ENCODE measurements at places on chromosomes 6 and 20.

DNA sequence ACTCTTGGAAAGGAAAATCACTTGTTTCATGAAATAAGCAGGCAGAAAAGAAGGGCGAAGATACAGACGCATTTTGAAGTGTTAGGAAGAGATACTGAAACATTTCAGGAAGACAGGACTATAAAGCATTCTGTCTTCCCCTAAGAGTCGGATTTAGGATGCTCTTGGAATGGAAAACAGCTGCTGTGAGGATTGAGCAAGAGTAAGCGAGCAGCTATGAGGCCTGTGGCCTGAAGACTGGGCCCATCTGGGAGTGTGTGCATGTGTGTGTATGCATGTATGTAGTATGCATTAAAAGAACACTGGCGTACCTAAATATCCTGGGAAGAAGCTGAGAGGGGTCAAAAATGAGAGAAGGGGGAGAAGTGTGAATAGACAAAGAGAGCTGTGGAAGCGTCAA is 83.6 kb downstream of the SIM1 start:
- no peak for DNase-seq

GRCh38 chr20:46324379-46324778 is 16.1 kb upstream of the CDH22 start:
- no peak for DNase-seq

DNA sequence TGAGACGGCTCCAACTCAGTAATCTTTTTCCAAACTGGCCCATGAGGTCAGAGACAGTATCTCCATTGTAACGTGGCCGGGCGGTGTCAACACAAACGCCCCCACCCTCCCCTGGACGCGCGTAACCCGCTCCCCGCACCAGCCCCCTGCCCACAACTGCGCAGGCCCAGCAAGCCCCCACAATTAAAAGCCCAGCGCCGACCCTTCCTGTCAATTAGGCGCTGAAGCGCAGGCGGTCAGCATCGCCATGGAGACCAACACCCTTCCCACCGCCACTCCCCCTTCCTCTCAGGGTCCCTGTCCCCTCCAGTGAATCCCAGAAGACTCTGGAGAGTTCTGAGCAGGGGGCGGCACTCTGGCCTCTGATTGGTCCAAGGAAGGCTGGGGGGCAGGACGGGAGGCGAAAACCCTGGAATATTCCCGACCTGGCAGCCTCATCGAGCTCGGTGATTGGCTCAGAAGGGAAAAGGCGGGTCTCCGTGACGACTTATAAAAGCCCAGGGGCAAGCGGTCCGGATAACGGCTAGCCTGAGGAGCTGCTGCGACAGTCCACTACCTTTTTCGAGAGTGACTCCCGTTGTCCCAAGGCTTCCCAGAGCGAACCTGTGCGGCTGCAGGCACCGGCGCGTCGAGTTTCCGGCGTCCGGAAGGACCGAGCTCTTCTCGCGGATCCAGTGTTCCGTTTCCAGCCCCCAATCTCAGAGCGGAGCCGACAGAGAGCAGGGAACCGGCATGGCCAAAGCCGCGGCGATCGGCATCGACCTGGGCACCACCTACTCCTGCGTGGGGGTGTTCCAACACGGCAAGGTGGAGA is at the start of the genes HSPA1A and HSPA1L:
Gene HSPA1A (plus strand): TSS at position 519 of the 814 bp plus-strand sequence. CDS start 214 bp downstream, at position 733.
Gene HSPA1L (minus strand): TSS at position 259 of the 814 bp plus-strand sequence. CDS start 3,311 bp downstream, outside the sequence.
- DNase-seq = peak; percentile 82

DNA sequence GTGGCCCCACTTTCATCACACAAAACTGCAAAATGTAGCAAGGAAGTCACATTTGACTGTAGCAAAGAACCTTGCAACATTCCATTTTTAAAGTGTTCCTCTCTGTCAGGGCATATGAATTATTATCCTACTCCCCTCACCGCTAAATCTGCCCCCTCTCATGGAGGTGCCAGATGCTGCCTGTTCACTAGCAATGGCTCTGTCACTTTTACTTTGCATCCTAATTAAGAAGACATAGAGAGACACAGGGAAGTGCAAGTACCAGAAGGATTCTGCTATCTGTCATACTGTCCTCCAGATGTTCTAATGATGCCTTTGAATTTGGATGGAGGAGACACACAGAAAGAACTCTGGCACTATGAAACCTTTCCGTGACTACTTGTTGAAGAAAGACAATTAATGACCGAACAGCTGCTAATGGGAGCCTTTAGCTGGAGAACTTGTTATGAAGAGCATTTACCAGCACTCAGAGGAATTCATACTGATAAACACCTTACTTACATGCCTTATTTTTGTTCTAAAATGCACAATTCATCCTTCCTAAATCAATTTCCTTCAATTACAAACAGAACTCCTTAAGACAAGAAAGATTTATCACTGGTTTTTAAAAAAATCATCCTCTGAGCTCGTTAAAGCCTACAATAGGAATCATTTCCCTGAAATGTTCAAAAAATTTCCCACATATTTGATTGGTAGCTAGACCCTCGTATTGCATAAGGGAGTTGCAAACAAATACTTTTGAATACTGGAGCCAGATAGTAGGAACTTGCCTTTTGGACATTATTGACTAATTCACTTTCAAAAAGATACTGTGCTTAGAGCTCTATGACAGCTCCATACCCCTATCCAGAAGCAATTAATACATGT is 292.6 kb downstream of the UBE3D start:
- DNase-seq = no peak

DNA sequence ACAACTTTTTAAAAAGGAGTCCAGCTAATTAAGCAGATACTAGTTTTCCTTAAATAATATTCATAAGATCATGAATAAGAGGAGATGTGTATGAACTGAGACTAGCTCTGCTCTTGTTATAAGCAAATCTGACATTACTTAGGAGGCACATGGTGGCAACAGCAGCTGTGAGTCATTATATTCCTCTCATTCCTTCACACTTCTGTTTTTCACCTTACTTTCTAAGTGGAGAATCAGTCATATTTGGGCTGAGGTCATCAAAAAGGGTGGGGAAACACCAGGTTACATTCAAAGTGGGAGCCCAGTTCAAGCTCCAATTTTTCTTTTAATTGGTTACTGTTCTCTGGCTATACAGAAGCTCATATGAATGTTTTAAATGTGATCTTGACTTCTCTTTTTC is 6.0 kb upstream of the RIPPLY2 start:
- DNase-seq = no peak

GRCh38 chr20:52425701-52426100 is 234.1 kb upstream of the ZFP64 start:
- no peak for DNase-seq

- DNase-seq = no peak
These were observed 124.6 kb downstream of the ANKS1A start for GRCh38 chr6:35013701-35014100.

GRCh38 chr6:56356426-56356825 is 109.0 kb upstream of the COL21A1 start:
- DNase-seq = no peak

GRCh38 chr6:6927521-6928361 is 180.0 kb upstream of the RREB1 start:
- no peak for DNase-seq

DNA sequence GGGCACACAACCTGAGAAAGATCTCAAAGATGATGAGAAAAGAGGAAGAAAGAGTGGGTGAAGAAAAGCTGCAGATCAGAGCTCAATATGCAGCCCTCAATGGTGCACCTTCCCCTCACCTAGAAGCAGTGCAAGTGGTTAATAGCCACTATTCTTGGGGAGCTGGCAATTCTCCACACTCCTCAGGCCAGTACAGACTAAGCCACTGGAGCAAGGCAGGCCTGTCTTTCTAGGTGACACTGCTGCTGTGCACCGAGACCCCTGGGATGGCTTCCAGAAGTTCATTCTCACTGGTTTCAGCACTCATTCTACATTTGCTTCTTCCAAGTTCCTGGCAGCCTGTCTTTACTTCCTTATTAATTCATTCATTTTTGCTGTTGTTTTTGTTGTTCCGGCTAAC is 973.3 kb downstream of the KIF16B start:
- DNase-seq = no peak

DNA sequence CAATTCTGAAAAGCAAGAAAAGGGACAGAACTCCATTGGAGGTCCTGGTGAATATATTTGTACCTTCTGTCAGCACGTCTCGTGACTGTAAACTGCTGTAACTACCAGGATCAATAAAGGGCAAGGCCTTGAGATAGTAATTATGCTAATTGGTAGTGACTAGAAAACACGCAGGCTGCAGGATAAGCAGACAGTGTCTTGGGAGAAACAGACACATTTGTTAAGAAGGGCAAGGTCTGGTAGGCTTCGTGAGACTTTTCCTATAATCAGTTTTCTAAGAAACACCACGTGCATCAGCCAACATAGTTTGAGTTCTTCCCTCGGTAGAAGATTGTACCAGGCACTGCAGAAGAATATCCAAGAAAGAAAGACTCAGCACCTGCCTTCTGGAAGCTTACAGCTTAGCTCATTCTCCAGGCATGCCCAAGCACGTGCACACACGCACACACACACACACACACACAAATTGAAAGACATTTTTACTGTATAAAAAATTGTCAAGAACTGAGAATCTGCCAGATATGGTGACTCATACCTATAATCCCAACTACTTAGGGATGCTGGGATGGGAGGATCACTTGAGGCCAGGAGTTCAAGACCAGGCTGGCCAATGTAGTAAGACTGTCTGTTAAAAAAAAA is 167.0 kb upstream of the SASH1 start:
- no peak for DNase-seq

GRCh38 chr6:90369024-90369519 is 72.4 kb upstream of the BACH2 start:
- DNase-seq = no peak

DNA sequence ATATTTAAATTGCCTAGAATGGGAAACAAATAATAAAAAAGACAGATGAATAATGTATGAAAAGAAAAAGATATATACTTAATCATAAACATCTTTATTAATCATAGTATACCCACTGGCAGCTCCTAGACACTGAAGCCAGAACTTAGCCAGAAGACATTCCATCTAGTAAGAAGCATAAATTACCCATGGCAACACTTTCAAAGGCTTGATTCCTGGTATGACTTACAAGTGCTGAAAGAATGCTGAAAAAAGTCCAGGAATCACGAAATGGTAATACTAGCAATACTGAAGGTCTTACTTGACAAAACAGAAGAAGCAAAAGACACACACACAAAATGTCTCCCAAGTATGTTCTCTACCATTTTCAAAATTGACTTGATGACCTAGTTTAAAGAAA is 38.0 kb downstream of the RWDD2A start:
- no peak for DNase-seq

- no peak for DNase-seq
These were observed 48.4 kb downstream of the USP49 start for GRCh38 chr6:41846666-41847237.

GRCh38 chr6:82040405-82041221 is 206.9 kb downstream of the IBTK start:
- DNase-seq = no peak

- DNase-seq = no peak
These were observed 136.8 kb downstream of the FNDC1 start for GRCh38 chr6:159305804-159306537.

Measured in cortex of kidney (tissue), 1 donor.